ENCODE measurements at places on chromosomes 1 and 21.

DNA sequence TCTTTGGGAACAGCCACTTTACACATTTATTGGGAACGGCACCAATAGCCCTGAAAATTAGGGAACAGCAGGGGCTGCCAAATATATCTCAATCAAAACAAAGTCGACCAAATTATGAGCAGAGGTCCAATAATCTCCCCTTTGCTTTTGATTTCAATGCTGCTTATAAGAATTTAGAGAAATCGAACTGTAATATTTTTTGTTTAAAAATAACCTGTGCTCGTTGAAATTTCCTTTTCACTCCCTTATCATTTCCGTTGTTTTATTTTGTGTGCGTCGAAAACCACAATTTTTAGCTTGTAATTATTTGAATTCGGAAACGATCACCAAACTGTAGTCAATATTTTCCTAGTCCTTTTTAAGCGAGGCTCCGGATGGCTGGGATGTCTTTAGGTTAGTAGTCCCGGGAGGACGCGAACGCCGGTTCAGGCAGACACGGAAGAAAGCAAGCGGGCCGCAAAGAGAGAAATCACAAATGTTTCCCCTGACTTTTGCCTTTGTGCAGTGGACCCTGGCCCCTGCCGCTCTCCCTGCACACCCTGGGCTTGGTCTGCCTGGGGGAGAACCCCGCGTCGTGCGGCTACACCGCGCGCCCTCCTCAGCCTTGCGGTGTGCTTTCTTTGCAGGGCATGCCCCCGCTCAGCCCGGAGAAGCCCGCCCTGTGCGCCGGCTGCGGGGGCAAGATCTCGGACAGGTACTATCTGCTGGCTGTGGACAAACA is 2.3 kb downstream of the LHX9 start:
- no peak for DNase-seq

- DNase-seq, result no peak
These were observed 105.5 kb downstream of the TNNI3K start for GRCh38 chr1:74340656-74341055.

- no peak for DNase-seq
These were observed 15.0 kb downstream of the QSOX1 start for GRCh38 chr1:180169640-180170195.

DNA sequence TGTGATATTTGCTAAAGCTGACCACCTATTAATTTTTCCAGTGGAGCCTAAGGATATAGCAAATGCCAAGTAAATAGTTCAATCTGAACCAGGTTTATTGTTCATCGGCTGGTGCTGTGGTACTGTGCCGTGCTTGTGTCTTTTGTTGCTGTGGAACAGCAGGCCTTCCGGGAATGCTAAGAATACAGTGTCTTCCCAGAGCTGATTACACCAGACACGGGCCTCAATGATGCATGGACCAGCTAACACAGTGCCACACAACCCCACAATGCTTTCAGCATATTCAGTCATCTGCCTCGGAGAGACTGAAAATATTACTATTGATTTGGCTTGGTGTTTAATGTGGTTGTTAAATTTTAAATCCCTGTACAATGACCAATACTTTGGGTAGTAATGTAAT is 415.4 kb downstream of the PTBP2 start:
- DNase-seq, result no peak

GRCh38 chr1:170678027-170678600 is 14.2 kb downstream of the PRRX1 start:
- DNase-seq, result no peak

- DNase-seq, result no peak
These were observed 16.9 kb downstream of the RAB7B start for GRCh38 chr1:205986292-205986691.

DNA sequence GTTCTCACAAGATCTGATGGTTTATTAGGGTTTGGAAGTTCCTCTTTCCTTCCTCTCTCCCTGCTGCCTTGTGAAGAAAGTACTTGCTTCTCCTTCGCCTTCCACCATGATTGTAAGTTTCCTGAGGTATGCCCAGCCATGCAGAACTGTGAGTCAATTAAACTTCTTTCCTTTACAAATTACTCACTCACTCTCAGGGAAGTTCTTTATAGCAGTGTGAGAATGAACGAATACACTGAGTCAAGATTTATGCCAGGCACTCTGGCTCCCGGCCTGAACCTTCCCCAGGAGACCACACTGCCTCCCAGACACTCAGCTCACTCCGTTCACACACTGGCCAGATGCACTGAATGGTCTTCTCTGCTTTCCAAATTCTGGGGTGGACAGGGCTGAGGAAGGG is 308.3 kb upstream of the AJAP1 start:
- no peak for DNase-seq

GRCh38 chr1:150236614-150237100 is 745 bp upstream of the ANP32E start:
- no peak for DNase-seq

Measured in HTR-8/SVneo (cell line).